ENCODE measurements at places on chromosomes 3 and 15. TPM values are rescaled to one million over a fixed set of nuclear protein-coding genes. Genes with fewer than 3 reads are reported as not detected.

DNA sequence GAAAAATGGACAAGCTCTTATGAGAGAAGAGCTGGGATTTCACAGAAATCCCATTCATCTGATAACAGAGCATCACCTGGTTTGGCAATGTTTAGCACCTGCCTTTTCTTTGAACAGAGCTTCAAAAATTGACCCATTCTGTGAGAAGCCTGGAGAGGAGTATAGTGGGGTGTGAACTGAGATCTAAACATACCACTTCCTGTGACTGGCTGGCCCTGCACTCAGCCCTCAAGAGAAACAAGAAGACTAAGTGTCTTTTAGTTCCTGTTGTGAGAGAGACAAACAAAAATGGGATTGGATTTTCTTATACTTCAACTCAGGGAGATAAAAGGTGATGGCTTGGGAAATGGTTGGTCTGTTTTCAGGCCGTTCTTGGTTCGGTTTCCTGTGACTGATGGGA, 1060.2 kb downstream of the ROBO1 start:
- no peak for DNase-seq

GRCh38 chr3:69951616-69952015, 47.9 kb upstream of the SAMMSON start:
- no peak for DNase-seq

DNA sequence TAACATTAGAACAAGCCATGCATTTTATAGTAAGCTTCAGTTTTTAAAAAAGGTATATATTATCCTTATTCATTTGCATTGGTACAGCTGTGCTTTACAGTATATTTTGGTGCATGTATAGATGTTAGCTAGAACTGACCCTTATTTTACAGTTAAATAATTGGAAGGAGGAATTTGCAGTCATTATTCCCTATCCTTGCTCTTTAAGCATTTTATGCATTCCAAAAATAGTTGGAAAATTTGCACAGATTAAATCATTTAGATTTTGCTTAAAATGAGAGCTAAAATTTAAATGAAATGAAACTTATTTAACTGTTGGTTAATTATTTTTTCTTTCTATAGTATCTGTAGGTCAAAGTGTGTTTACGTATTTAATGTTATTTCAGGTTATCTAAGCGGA, 667.1 kb downstream of the NAALADL2 start:
- no peak for DNase-seq

GRCh38 chr15:59268168-59268851, 61.7 kb downstream of the LDHAL6B start:
- DNase-seq, result no peak

Gene WDR76
- 12.3 TPM for total RNA-seq

- no peak for DNase-seq
Observed at GRCh38 chr3:79973482-79973881, 205.7 kb upstream of the ROBO1 start.

- DNase-seq, result no peak
Observed at GRCh38 chr15:100875976-100876375, 3.7 kb upstream of the ALDH1A3 start.

DNA sequence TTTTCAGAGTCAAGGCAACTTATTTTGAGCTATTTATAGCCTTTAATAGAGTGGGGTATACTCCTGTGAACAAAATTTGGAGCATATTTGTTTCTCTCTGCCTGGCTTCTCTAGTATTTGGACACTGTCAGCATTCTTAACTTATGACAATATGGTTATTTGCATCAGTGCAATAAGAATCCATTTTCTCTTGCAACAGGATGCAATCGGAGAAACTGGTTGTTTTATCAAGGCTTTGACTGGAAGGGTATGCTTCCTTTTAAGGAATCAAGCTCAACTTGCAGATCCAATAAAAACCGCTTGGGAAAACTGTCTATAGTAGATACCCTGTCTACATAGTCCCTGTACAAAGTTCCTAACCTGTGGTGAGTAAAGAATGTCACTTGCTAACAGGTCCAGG, 106.7 kb downstream of the DPH6 start:
- DNase-seq, result no peak

GRCh38 chr15:82799183-82799841, 6.6 kb downstream of the FSD2 start:
- no peak for DNase-seq

DNA sequence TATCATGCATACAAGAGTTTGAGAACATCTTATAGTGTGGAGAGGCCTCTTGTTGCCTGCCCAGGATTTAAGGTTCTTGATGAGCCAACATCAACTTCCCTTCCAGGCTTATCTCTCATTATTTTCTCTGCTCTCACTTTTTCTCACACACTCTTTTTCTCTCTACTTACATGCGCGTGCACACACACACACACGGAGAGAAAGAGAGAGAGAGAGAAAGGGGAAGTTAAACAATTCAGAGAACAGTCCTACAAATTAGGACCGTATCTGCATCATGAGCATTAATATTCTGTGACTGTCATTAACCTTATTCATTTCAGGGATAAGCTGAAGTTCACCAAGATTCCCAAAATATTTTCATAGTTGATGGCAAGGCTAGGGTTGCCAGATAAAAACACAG, 269.0 kb downstream of the ZNF621 start:
- DNase-seq, result no peak

Gene ASB14
- not detected for total RNA-seq

DNA sequence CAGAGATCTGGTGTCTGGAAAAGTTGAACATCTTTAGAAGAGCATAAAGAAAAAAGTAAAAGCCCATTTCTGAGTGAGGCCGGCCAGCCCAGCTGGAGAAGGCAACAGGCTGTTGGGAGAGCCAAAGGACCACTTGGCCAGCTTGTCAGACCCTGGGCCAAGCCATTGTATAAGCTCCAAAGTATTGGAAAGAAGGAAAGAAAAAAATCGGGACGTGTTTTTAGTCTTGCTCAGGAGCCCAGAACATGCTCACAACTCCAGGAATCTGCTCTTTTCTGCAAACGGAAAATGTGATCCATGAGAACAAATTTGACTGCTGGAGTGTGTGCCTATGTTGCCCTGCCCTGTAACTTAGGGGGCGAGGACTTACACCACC, 10.4 kb upstream of the CLPX start:
- no peak for DNase-seq

DNA sequence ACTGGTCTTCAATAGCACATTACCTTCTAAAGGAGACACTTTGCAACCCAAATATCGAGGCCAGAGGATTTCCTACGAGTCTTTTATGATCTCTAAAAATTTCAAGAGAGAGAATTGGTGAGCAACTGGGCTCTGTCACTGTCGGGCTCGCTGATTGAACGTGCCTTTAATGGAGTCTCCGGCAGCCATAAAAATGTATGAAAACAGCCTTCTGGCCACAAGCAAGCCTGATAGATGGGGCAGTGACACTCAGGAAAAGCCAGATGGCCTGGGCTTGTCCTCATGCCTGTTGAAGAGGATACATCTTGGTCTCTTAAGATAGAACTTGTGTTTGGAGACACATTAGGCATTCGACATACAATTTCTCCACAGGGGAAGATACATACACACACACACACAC, 419.5 kb upstream of the PROK2 start:
- DNase-seq, result no peak

Gene TRPM1
- not detected for total RNA-seq

GRCh38 chr3:20111836-20112235, 71.6 kb downstream of the KAT2B start:
- DNase-seq, result no peak

Gene PARP3
- total RNA-seq, result 9.7 TPM

Gene MYL3
- not detected for total RNA-seq

DNA sequence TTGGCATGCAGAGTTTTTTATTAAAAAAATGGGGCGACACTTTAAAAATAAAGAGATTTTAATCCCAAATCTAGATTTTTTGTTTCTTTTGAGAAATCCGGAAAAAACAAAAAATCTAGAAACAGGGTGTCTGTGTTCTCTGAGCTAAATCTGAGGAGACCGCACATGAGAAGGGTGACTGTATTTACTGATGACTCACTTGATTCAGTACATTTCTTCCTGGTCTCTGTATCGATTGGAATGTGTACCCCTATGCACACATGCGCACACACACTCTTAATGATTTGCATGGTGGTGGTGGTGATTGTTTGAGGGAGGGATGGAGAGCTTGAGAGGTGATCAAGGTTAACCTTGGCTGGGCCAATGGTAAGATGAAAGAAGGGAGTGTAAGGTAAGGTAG, 443.1 kb upstream of the THRB start:
- DNase-seq, result no peak

Gene NRG4
- not detected for total RNA-seq

GRCh38 chr3:135691240-135691639, 274.3 kb upstream of the PPP2R3A start:
- no peak for DNase-seq

DNA sequence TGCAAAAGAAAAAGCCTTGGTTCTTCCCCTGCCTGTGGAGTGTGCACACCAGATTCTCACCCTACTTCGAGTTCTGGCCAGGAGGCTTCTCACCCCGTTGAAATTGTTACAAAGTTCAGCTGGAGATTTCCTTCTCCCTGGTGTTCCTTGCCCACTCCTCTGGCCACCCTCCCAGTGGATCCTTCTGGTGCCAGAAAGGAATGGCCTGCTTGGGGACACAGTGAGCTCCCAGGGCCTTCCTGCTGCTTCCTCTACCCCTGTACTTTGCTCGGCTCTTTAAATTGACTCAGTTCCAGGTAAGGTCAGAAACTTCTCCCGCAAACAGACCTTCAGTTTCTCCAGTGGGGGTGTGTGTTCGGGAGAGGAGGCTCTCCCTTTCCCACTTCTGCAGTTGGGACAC, 140.1 kb upstream of the CFAP20DC start:
- no peak for DNase-seq

Gene ATP10A
- 59.1 TPM for total RNA-seq

Gene LAMB2
- 1.2 TPM for total RNA-seq

DNA sequence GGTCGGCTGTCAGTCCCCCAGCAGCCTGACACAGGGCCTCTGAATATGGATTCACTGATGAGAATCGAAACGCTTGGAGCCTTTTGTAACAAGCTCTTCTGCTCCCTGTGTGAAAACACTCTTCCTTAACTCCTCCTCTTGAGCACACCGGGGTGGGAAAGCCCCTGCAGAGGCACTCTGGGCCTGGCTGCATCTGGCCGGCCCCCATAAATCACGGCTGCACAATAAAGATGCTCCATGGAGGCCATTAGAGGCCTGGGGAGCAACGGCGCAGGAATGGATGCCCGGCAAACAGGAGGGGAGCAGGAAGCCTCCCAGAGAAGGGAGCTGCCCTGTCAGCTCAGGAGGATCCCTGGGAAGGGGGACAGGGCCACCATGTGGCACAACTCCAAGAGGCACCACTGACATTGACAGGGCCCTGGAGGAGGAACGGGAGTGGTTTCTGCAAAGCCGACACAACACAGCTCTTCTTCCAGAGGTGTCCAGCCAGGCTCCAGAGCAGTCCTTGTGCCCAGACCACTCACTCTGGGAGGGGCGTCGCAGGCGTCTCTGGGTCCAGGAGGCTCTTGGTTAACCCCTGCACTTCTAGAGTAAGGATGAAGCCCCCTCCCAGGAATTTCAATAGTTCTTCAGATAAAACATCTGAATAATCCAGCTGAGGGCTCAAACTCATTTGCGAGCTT, 509.3 kb upstream of the PPP2R3A start:
- no peak for DNase-seq

GRCh38 chr3:1263121-1263520, 170.3 kb downstream of the CNTN6 start:
- no peak for DNase-seq

Gene CRYGS
- total RNA-seq, result 12.1 TPM

DNA sequence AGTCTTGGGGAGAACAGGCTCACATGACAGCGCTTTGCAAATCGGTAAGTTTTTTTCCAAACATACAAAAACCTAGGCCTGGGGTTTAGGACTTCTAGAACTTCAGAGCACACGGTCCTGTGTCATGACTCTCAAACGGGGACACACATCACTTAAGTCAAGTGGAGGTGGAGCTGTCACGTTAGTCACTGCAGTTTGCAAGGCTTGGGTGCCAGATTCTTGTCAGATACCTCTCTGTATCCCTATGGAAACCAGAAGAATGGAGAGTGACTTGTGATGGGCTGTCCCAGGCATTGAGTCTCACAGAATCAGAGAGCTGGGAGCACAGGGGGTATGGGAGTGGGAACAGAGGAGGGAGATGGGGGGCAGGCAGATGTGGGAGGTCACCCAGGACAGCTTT, 64.8 kb downstream of the DUT start:
- no peak for DNase-seq

Gene UCN2
- total RNA-seq, result 0.25 TPM

DNA sequence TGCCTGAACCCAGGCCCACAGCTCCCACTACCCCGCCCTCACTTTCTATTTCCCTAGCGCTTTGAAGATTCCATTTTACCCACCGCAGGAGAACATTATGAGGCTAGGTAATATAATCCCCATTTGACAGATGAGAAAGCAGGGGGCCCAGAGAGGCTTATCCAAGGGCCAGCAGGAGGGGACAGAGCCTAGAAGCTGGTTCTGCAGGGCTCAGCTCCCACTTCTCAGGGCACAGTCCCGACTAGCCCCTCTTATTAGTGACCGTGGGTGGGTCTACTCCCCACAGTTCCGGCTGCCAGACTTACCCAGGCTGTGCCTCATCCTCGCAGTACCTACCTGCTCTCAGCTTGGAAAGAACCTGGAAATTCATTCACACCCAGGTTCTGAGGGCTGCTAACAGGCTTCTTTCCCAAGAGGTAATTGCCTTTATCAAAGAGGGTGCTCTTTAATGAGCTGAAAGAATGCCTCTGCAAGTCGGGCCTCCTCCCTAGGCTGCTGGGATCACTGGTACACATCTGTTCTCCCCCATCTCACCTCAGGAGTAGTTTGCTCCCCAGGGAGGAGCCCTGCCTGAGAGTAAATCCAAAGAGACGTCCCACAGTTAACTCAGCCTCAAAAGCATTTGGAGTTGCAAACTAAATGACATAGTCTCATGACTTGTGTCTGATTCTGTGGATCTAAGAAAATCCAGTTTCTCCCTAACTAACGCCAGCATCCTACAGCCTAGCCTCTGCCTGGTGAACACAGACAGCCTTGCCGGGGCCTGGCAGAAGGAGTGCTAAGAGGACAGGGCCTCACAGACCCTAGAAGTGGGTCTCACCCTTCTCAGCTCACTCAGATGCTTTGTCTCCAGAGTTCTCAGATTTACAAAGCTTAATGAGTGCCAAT, 125.0 kb downstream of the CHSY1 start:
- DNase-seq, result no peak
